Stimulated activated CD8-positive, alpha-beta memory T cell treated with anti-CD3 and anti-CD28 coated beads, Interleukin-15, amount 100 ng/mL, for 24 hours (primary cell): ENCODE measurements at places on chromosomes 2 and 18.

DNA sequence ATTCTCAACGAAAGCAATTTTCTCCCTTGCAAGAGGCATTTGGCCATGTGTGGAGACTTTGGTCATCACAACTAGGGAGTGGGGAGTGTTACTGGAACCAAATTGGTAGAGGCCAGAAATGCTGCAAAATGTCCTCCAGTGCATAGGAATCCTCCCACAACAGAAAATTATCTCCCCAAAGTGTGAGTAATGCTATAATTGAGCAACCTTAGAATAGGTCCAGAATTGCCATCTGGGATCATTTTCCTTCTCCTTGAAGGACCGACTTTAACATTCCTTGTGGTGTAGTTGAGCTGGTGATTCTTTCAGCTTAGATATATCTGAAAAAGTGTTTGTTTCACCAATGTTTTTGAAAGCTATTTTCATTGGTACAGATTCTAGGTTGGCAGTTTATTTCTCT lies 111.2 kb upstream of the SMIM21 start:
- no peak for DNase-seq

- DNase-seq = no peak
Observed at GRCh38 chr2:95058466-95058988, 33.0 kb downstream of the MAL start.

DNA sequence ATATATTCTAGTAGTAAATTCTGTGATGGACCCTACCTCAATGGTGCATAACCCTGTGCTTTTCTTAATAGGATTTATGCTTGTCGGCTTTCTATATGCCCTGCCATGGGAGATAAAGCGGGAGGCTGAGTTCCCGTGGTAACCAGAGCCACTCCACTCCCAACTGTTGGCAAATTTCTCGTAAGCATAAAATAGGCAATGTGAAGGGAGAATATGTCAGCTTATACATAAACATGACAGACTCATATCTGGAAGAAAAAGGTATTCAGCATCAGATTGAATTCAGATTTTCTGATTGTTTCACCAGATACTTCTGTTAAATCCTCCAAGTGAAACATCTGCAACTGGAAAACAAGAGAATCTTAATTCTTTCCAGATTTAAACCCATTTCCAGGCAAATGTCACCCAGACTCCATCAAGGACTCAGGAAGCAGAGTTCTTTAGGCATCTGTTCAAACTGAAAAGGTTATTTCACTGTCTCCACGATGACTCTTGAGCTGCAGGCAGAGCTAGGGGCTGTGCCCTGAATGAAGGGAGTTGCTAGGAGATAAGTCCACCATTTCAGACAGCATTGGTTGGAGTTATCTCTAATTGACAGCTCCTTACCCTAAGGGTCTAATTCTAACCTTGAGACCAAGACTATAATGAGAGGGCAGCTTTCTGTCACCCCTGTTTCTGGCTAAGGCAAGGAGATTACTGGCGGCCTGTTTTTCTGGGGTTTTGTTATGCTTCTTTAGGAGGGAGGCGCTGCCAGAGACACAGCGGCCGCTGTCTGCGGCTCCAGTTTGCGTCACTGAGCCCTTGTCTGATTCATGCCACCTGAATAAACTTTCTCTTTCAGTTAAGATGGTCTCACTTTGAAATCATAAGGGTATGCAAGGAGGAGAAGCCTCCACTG lies 381.3 kb downstream of the SOX11 start:
- DNase-seq = no peak

DNA sequence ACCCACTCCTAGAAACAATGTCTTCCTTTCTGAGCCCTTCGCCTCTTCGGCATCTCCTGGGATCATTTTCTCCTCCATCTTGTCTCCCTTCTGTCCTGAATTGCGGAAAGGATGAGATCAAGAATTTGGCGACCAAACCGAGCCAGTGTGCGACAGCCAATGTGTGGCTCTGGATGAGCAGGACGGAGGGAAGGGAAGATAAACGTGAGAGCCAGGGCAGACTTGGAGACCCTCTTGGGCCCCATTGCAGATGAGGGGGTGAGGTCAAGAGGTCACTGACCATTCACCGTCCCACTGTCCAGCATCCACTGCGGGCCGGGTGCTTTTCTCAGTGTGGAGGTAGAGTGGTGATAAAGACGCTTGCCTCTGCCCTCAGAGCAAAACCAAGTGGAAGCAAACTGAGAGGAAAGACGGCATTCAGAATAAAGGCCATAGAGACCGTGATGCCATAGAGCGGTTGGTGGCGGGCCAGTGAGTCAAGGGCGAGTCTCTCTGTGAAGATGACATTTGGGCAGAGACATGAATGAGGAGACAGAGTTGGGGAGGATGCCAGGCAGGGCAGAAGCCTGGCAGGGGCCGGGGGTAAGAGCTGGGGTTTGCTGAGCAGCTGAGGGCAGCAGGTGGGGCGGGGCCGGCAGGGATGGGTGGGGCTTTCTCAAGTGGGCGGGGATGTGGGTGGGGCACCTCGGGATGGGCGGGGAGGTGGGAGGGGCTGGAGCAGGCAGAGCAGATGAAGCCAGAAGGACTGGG lies 55.6 kb downstream of the ACAA2 start:
- no peak for DNase-seq

DNA sequence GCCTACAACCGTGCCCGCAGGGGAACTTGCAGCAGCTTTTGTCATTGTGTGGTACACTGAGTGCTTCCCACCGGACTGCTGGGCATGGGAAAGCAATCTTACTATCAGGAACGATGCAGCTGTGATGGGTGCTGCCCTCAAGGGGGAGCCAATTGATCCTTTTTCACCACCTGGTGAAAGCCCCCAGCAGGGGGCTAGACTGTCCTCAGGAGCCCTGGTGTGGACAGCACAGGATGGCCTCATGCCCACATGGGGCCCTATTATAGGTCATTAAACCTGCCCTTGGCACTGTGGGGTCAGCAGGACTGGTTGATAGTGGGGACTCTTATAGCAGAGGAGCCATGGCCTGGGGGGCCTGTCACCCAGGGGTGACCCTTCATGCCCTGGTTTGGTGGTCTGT lies 172.2 kb downstream of the GLI2 start:
- DNase-seq = no peak

DNA sequence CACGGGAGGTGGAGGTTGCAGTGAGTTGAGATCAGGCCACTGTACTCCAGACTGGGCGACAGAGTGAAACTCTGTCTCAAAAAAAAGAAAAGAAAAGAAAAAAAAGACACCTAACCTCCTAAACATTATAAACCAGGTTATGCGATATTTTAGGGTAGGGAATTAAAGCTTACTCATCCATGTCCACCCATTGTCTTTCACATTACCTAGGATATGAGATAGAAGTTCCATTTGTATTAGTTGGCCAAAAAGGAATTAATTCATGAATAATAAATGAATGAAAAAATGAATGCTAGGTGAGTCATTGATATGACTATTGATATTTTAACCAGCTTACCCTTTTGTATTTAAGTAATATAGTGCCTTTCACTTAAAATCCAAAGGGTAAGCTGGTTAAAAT lies 132.9 kb downstream of the FAM161A start:
- no peak for DNase-seq
